Astrocyte (in vitro differentiated cells and primary cell): ENCODE measurements at places on chromosomes 11 and 22.

GRCh38 chr11:86802146-86802545 is 1.8 kb downstream of the PRSS23 start:
- no peak for DNase-seq

DNA sequence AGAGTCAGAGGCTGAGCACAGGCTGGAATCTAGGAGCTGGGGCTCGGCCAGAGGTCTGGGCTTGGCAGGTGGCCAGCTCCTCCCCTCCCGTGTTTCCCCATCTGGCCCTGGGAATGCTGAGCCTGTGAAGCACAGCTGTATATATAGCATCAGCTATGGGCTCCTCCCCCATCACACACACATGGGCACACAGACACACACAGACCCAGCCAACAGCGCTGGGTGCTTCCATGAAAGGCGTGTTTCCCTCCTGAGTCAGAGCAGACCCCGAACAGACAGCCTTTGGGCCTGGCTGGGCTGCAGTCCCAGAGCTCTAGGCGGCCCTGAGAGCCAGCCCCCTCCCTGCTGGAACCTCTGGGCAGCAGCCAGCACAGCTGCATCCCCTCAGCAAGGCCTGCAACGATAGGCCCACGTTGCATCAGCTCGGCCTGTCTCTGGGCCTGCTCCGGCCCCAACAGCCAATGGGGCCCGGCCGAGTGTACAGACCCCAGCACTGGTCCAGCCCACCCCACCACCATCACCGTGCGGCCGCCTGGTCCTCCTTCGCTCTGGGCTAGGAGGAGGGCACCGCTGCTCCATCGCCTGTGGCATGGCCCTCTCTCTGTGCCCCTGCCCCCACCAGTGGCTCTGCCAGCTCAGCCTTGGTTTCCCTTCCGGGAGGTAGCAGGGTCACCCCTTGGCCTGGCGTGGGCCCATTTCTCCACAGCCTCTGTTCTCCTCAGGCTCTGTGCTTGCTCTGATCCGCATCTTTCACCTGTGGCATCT is 7.6 kb upstream of the SERPINH1 start:
- DNase-seq: peak; percentile 99

GRCh38 chr22:19419464-19420178 is 11.9 kb downstream of the HIRA start:
- no peak for DNase-seq

DNA sequence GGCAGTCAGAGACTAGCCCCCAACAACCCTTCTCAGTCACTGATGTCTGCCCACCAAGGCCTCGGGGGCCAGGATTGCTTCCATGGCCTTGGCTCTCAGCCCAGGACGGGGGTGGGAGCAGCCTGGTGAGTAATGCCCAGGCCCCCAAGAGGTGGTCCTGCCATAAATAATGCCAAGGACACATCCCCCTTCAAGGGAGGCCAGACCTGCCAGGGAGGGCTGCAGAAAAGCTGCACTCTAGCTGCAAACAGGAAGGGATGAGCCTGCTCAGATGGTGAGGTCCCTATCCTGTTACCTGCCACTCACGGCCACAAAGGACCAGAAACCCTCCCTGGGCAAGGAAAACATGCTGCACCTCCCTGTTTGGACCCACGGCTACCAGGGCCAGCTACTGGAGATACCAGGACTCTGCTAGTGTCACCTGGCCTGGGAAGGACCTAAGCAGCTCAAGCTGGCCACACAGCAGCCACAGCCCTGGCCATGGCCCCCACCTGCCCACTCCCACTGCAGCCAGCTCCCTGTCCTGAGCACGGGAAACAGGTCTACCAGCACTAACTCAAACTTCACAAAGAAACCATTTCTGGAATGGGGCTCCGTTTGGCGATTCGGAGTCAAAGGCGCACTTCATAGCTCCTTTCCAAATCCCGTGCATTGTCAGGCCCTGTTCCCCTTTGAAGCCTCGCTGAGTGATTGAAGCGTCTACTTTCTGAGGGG is 12.1 kb downstream of the GNB1L start:
- DNase-seq: no peak

- DNase-seq: no peak
Measured at GRCh38 chr11:100203789-100204188, 483.3 kb upstream of the ARHGAP42 start.

DNA sequence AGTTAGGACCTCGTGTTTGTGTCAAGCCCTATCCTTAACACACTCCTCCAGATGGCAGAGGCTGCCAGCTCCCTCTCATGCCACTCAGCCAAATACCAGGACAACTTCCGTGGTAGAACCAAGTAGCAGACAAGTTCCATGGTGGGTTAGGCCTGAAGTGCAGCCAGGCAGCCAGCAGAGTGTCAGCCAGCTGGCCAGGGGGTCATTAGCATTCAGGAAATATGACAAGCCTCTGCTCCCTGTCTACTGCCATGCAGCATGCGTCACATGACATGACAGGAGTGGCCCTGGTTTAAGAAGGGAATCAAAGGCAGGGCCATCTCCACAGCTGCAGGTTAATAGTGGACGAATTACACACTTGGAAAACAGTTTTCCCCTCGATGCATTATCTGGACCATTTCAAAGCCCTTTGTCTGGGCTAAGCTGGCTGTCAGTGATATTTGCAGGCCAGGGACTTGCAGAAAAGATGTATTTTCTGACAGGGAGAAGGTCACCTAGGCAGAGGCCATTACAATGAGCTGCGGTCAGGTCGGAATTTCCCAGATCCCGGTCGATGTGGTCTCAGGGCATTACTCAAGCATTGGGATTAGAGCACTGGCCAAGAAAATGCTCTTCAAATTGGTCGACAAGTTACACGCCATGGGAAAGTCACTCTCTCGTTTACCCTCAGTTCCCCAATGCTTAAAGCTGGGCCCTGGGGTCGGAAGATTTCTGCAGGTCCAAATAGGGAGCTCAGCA is 461.7 kb upstream of the CADM1 start:
- DNase-seq: peak; percentile 85

DNA sequence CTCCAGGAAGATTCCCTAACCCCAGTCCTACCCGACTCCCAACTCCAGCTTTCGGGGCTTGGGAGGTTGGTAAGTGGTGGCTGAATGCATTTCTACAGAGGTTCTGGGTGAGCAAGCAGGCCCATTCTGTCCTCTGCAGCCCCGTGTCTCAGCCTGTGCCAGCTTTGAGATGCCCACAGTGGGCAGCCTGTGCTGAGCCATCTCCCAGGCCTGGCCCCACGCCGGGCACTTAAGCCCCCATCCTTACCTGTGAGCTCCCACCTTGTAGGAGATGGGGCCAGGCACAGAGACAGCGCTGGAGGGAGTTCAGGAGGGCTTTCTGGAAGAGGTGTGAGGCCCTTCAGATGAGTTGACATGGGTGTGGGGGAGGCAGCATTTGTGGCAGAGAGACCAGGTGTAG is 54.5 kb downstream of the ANO1 start:
- no peak for DNase-seq
